AG09309 (cell line): ENCODE measurements at places on chromosomes 2 and 18.

DNA sequence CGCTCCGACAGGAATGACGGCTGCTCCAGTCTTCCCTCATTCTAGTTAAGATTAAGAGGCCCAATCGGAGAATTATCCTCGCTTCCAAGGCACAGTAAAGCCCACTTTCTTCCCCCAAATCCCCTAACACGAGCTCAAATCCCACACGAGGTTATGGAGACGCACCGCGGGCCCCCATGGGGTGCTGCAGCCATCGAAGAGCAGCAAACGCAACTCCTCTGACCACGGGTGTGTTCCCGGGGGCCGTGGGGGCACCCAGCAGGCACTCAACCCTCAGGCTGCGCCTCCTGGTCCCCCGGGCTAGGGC is 446 bp downstream of the COPS9 start:
- no peak for DNase-seq

DNA sequence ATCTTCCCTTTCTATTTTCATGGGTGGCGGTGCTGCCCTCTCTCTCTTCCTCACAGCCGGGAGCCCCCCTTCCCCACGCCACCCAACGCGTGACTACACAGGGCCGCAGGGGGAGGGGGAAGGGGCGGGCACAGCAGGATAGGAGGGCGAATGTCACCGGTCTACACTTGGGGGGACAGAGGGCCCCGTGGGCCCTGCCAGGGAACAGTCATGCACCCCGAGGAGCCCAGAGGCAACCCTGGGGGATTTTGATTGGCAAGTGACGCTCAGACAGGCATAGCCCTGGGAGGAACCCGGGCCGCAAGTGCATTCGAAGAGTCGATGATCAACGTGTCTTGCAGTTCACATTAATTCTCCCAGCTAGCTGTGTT is 91.1 kb upstream of the ANKRD30BL start:
- DNase-seq = no peak

DNA sequence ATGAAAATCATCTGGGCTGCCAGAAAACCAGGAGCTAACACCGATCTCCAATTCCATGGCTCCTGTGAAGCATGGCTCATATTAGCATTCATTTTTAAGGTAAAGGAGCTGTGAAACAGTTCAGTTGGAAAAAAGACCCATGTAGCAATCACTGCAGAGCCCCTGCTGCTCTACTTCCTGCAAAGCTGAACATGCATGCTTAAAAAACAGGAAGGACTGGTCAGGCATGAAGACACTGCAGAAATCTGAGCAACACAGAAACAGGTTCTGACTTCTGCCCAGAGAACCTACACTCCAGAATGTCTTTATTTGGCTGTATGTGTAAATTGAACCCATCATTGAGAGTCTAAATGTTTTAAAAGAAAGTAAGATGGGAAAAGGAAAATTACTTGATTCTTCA is 950.6 kb downstream of the DCDC2C start:
- no peak for DNase-seq

GRCh38 chr2:20326163-20326780 is 24.4 kb downstream of the PUM2 start:
- peak; percentile 5 for DNase-seq

DNA sequence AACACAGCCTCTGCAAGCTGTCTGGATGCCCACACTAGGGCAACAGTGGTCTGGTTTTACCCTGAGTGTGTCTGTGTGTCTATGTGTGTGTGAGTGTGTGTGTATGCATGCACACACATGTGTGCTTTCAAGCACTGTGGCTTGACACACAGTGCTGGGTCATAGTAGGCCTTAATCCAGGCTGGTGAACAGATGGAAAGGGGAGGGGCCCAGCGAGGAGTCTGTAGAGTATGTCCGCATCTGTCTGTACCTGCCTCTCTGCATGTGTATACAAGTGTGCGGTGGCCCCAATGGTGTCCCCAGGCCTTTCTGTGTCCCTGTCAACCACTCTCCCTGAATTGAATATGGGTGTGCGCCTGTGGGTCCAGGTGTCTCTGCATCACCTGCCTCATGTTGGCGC is 9.3 kb upstream of the KCNIP3 start:
- no peak for DNase-seq

DNA sequence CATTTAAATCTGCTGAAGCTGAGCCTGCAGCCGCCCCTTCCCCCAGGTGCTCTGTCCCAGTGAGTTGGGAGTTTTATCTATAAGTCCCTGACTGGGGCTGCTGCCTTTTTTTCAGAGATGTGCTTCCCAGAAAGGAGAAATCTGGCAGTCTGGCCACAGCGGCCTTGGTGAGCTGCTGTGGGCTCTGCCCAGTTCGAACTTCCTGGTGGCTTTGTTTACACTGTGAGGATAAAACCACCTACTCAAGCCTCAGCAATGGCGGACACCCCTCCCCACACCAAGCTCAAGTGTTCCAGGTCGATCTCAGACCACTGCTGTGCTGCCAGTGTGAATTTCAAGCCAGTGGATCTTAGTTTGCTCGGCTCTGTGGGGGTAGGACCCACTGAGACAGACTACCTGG is 97.3 kb downstream of the ACAA2 start:
- DNase-seq = no peak

GRCh38 chr2:920573-920972 is 30.1 kb upstream of the SNTG2 start:
- no peak for DNase-seq

DNA sequence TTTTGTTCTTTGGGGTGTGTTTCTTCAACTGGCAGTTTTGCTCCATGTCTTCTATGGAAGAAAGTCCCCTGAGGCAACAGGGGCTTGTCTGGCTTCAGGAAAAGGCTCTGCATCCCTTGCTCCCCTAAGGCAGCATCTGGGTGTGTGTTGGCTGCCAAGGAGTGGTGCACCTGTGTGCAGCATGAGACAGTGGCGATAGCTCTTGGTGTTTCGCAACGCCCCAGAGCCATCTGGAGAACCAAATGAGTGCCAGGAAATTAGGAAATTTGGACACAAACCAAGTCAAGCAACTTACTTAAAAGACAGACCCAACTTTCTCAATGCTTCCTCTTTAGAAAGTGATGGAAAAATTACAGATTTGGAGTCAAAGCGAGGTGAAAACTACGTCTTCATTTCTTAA is 1044.4 kb upstream of the CNTNAP5 start:
- no peak for DNase-seq

GRCh38 chr18:3180325-3180724 is 39.4 kb downstream of the MYOM1 start:
- no peak for DNase-seq

- no peak for DNase-seq
Measured at GRCh38 chr2:54791831-54792230, 68.4 kb downstream of the EML6 start.

DNA sequence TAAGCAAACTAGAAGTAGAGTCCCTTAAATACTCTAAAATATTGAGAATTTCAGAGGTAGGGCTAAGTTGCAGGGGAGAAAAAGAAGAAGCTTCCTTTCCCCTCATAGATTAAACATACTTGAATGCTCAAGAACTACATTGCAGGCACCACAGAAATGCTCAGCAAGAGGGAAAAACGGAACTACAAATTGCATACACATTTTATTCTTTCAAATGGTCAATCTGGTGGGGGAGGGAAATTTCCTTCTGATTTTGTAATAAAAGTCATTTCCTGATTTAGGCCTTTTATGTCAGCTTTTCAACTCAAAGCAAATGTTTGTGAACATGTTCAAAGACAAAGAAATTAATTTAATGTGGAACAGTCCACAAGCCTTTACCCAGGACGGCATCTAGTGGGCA is 33.0 kb downstream of the FARSB start:
- no peak for DNase-seq

- DNase-seq = no peak
Measured at GRCh38 chr2:32732120-32732519, 104.3 kb downstream of the TTC27 start.

DNA sequence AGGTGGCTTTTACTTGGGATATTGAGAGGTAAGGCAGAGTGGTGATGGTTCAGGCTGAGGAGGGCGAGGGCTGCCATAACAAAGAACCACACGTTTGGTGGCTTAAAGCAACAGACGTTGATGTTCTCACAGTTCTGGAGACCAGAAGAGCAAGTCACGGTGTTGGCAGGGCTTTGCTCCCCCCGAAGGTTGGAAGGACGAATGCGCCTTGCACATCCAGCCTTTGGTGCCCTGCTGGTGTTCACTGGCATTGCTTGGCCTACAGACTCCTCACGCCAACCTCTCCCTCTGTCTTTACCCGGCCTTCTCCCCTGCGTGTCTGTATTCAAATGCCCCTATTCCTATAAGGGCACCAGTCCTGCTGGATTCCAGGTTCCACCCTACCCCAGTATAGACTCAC is 125.4 kb downstream of the TPO start:
- DNase-seq = no peak

- DNase-seq = no peak
Measured at GRCh38 chr2:66571918-66572317, 137.0 kb downstream of the MEIS1 start.

GRCh38 chr18:10047237-10047636 is 133.4 kb downstream of the VAPA start:
- no peak for DNase-seq

GRCh38 chr2:74439803-74440377 is 1.8 kb downstream of the RTKN start:
- DNase-seq = no peak

DNA sequence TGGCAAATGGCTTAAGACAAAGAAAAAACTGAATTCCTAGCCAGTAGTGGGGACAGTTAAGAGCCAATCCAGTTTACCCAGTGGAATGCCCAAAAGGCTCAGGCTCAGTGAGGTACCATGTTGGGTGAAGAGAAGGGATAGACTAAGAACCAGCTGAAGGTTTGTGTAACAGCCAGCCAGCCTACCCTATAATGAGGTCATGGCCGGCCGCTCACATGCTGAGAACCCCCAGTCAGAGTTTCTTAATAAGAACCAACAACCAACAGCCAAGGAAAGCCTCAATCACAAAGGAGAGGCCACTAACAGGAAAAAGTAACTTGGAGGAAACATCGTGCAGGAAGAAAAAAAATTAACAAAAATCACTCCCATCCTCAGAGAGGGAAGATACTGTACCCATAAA is 25.4 kb upstream of the DUSP2 start:
- no peak for DNase-seq
